Activated CD8-positive, alpha-beta memory T cell treated with anti-CD3 and anti-CD28 coated beads for 4 hours (primary cell): ENCODE measurements at places on chromosomes 2 and 18.

GRCh38 chr2:157644776-157645175 is 16.1 kb upstream of the ACVR1C start:
- no peak for DNase-seq

- peak; percentile 67 for DNase-seq
These were observed 188.1 kb downstream of the ARL4C start for GRCh38 chr2:234308813-234309195.

GRCh38 chr2:80244905-80245584 is 59.5 kb downstream of the LRRTM1 start:
- DNase-seq = no peak

DNA sequence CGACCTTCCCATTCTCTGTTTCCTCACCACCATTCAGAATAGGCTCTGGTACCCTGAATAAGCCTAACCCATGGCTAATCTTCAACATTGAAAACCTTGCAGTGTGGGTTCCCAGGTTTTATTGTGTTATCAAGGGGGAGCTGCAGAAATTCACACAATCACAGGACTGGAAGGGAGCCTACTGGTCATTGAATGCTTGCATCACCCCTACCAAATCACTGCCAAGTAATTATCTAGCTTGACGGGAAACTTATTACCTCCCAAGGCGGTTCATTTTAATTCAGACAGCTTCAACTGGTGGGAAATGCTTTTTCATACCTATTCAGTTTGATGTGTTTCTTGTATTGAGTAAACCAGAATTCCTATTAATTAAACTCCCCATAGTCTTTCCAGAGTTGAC is 33.6 kb upstream of the EFEMP1 start:
- DNase-seq = no peak

- no peak for DNase-seq
These were observed 703.3 kb upstream of the PKDCC start for GRCh38 chr2:41344529-41344928.

DNA sequence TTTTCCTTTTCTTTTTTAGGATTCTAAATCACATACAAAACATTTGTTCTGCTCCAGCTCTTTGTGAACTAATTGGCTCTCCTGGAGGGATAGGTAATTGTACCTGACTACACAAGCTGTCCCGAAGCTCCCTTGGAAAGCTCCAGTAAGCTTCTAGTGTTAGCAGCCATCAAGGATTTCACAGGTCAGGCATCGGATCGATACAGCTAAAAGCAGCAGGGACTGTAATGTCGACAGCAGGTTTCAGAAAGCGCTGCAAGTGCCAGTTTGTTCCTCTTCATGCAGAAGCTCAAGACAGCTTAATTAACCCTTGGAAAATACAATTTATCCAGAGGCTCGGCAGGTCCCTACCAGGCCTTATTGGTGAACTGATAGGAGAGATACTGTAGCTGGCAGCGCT is 87.2 kb upstream of the VRK2 start:
- DNase-seq = no peak

DNA sequence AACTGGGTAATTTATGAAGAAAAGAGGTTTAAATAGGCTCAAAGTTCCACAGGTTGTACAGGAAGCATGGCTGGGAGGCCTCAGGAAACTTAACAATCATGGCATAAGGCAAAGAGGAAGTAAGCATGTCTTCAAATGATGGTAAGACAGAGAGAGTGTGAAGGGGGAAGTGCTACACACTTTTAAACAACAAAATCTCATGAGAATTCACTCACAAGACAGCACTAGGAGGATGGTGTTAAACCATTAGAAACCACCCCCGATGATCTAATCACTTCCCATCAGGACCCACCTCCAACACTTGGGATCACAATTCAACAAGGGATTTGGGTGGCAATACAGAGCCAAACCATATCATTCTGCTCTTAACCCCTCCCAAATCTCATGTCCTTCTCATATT is 34.9 kb downstream of the CFAP210 start:
- no peak for DNase-seq

- no peak for DNase-seq
These were observed 36.6 kb upstream of the SKOR2 start for GRCh38 chr18:47287911-47288585.

GRCh38 chr2:218607436-218608115 is at the start of gene PLCD4:
Gene PLCD4 (plus strand): TSS chr2:218607899. CDS start chr2:218615740, 7,841 bp downstream.
- no peak for DNase-seq

DNA sequence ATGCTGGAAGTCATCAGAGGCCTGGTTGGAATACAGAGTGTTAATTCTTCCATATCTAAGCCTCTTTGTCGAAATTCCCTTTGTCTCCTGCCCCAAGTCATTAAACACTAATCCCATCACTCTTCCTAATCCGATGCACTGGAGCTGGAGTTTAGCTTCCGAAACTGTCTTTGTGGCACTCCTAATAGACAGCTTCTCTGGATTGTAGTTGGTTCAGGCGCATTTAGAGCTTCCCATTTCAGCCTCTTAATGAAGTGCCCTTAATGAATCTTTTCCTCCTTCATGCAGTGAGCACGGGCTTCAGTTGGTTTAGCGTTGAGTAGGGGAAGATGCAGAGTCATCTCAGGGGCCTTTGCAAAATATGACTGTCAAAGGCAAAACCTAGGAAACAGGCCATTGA is 72.2 kb upstream of the MEIS1 start:
- no peak for DNase-seq
